ENCODE measurements at places on chromosomes 6 and 20.
A peak's percentile ranks its signal among the peaks of the same experiment; 100 is the strongest.

DNA sequence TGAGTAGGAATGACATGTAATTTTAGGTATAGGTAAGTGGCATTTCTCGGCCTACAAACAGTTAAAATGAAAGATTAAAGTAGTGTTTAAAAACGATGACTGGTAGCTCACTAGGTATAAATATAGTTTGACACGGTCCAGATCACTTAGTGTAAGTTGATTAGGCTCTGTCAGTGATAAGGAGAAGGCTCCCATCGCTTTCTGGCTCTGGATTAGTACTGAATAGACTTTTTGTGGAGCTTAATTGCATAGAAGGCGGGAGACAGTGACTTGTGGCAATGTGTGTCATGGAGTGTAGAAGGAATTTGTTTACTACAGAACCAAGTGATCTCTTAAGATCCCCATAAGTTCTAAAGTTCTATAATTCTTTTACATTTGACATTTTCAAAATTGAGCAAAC, 6.7 kb downstream of the PYGB start:
- no peak for DNase-seq

DNA sequence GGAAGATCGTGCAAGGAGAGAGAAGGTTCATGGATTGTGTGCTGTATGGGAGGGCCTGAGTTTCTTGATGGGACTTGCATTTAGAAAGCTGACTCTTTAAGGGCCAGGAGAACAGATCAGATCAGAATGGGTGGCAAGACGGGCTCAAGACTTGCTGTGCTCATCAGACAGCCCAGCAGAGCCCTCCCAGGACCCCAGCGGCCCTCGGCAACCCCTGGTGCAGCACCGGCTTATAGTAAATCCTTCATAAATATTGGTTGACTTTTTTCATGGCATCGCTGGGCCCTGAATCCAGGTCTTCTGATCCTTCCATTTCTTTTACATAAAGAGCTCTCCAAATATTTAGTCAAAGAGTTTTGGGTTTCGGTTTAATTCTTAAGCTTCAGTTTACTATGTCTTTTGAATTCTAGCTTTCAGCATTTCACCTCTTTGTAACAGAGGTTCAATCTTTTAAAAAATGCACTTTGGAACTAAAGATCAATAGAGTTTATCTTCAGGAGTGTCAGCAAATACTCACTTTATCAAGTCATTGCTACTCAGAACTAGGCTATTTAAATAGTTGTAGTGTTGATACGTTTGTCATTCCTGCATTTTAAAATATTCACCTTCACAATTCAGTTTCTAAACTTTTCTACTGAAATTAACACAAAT, 205.6 kb downstream of the ZDHHC14 start:
- no peak for DNase-seq

DNA sequence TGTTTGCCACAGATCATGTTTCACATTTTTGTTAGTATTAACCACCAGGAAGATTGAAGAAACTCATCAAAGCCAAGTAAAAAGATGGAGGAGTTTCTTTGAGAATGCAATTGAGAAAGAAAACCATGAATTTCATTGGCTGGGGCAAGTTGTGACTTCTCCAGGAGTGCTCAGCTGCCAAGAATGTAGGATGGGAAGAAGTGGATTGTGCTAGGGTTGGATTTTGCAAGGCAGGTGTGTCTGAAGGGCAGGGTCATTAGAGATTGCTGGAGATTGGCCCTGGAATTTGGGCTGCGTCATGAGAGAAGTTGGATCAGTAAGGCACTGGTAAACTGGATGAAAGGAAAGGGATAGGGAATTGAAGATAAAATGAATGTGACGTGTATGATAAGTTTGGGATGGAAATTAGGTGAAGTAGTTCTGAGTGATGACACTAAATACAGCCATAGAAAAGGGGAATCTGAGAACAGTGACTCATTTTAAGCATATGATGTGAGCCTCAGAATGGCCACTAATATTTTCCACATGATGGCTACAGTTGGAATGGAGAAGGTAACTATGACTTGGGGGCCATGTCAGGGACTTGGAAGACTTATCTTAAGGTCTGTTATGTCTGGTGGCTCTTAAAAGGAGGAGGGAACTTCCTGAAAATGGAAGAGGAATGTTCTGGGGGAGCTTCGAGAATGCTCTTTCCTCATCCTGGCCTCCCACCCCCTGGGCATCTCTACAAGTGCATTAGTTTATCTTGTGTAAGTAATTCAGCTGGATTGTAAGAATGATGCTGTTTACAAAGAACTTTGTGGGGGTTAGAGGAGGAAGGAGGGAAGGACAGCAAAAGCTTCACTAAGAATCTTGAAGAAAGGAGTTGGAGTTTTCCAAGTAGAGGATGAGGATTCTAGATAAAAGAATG, 27.8 kb upstream of the ERVFRD-1 start:
- no peak for DNase-seq

- DNase-seq = no peak
Observed at GRCh38 chr6:110421749-110422443, 6.5 kb upstream of the DDO start.

- no peak for DNase-seq
Observed at GRCh38 chr6:50187351-50187921, 137.7 kb upstream of the DEFB112 start.

- DNase-seq = no peak
Observed at GRCh38 chr6:139580592-139581484, 206.4 kb upstream of the CITED2 start.

- no peak for DNase-seq
Observed at GRCh38 chr6:31423550-31423949, 20.2 kb downstream of the MICA start.

DNA sequence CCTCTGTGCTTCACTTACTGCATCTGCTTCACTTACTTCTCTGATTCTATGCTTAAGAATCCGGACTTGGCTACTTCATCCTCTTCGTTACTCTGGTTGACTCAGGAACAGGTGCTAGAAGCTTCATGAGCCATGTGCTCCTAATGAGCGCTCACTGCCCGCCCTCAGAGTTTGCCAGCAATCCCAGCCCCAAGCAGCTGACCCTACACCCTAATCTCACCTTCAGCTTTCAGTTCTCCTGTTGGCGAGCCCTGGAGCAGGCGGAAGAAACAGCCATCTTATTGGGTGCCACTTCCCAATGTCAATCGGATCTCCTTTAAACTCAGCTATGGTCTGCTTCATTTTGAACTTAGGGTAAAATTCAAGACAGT, 61.3 kb downstream of the FOXA2 start:
- DNase-seq = no peak

GRCh38 chr20:19609642-19610223, 148.3 kb upstream of the RIN2 start:
- no peak for DNase-seq

DNA sequence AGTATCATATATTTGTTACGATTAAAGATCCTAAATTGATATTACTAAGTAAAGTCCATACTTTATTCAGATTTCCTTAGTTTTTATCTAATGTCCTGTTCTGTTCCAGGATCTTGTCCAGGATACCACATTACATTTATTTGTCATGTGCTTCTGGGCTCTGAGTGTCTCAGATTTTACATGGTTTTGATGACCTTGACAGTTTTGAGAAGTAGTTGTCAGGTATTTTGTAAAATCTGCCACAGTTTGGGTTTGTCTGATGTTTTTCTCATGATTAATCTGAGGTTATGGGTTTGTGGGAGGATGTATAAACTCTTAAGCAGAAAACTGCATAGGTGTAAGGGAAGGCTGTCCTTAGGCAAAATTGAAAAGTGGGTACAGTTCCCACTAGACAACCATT, 109.9 kb upstream of the BMP5 start:
- DNase-seq = no peak

- peak; percentile 2 for DNase-seq
Observed at GRCh38 chr6:96394727-96395126, 126.9 kb upstream of the UFL1 start.

- no peak for DNase-seq
Observed at GRCh38 chr20:44970243-44970757, 4.0 kb downstream of the STK4 start.

DNA sequence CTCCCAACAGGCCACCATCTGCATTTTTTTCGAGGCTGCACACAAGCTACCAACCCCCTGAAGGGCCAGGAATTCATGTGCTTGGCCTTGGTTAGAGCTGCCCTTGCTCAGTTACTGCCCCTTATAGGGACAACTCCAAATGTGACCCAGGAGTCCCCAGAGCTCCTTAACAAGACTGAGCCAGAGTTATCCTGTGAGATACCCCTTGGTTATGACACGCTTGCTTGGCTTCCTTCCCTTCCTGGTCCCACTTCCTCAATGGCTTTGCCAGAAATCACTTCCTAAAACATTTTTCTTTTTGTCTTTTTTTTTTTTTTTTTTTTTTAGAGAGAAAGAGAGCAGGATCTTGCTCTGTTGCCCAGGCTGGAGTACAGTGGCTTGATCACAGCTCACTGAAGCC, 8.9 kb downstream of the TREM1 start:
- no peak for DNase-seq

DNA sequence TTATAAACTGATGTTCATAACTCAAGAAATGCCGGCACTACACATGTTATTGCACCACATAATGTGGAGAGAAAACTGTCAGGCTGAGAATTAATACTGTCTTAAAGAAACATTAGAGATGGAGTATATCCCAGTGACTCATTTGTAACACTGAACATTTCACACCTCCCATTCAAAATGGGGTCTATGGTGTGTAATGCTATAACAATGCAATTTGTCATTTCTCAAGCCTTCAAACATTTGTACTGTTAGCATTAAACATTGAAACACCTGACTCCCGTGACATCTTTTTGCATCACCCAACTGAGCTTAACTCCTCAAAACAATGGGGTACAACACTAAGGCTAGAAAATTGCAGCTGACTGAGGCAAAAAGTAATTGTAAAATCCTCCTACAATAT, 151.7 kb downstream of the DST start:
- DNase-seq = no peak

- DNase-seq = no peak
Observed at GRCh38 chr6:165118736-165119135, 190.7 kb downstream of the C6orf118 start.

DNA sequence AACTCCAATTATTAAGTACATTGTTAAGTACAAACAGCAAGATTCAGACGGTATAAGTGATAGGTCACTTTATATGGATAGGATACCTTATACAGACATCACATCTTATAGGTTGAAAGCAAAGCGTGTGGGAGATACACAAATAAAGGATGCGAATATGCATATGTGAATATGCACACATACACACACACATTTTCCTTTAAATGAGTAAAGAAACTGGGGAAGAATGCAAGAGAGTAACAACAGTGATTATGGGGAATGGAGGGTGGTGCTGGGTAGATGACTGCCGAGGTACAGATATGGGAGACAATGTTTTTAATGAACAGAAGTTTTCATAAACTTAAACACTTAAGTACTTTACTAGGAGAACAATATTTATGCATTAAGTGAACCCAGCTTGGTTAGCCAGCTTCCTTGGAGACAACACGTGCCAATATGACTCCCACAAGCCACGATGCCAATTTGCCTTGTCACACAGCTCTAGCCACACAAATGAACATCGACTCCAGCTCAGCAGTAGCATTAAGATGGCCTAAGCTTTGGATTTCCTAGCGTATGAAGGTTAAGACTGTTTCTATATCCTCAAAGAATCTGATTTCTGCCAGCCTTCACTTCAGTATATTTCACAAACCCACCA, 96.6 kb downstream of the EPB41L2 start:
- DNase-seq = no peak

DNA sequence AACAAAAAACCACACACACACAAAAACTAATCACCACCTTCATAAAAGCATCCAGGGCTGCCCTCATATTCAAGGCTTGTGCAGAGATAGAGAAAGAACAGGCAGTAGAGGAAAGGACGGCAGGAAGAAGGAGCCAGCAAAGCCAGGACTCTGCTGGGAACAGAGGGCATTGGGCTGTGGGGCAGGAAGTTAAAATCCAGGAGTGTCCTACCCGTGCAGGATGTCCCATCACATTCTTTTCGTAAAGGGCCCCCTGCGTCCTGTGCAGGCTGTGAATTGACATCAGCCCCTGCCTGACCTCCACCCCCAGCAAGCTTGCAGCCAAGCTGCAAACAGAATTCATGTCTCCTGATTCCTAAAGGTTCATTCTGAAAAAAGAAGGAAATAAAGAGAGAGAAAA, 96.4 kb upstream of the AKAP12 start:
- no peak for DNase-seq

DNA sequence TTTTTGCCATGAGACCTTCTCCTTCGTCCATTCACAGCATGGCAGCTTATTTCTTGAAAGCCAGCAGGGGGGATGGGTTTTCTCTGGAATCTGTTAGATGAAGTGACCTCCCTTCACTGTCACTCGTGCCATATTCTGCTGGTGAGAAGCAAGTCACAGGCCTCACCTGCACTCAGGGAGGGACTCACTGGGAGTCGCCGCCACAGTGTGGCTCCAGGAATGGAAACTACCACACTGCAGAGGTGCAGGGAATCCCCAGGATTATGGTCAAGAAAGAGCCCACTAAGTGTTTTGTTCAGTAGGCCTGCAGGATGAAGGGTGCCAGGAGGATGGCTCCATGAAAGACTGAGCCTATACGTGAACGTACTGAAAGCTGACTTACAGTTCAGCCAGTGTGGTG, 161.1 kb upstream of the AKAP12 start:
- DNase-seq = no peak

- DNase-seq = no peak
Observed at GRCh38 chr6:22765015-22765414, 195.6 kb downstream of the HDGFL1 start.

- no peak for DNase-seq
Observed at GRCh38 chr6:37936906-37937305, 117.4 kb downstream of the ZFAND3 start.

- DNase-seq = peak; percentile 67
Observed at GRCh38 chr6:27081931-27082330, 165.6 kb upstream of the PRSS16 start.

DNA sequence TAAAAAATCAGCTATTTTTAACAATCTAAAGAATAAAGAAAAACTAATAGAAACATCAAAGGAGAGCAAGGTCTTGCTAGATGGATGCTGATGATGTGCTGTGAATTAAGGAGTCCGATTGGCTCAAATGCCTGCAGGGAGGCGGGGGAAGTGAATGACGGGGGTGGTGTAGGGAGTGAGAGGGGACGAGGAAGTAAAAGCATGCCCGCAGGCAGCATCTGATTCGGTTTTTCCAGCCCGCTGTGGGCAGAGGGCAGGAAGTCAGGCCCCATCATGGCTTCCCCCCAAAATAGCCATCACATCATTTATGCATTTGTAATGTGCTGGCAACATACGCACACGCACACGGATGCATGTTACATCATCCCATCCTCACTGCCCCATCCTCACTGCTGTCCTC, 10.3 kb downstream of the RSPO4 start:
- no peak for DNase-seq

- DNase-seq = no peak
Observed at GRCh38 chr6:155253337-155253736, 10.5 kb upstream of the CLDN20 start.

- no peak for DNase-seq
Observed at GRCh38 chr6:153702671-153703070, 336.4 kb upstream of the OPRM1 start.

Measured in NCI-H510A treated with DMSO at 0.1 percent for 48 hours (cell line).